Esophagus squamous epithelium (tissue), 5 donors: ENCODE measurements at places on chromosomes 2 and 18.

DNA sequence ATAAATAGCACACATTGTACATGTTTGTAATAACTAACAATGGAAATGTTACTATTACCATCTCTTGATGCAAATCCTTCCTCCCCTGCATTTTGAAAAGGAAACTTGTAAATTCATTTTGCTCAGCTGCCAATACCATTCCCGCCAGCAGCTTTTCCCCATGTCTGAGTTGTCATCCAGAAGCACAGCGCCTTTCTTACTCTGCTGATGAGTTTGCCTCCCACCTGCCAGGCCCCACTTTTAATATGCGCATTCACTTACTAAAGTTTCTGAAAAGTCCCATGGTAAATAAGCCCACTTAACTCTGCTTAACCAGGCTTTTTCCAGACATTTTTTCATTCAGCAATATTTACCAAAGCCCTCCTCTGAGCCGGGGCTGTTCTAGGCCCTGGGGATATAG lies 3.9 kb downstream of the CHST10 start:
- DNase-seq, result no peak
- H3K27me3 ChIP-seq, result peaks cover 6% of the 10 kb centered on the region
- H3K4me3 ChIP-seq, result no peak overlapping the region
- H3K27ac ChIP-seq, result no peak overlapping the region
- no peaks in the 10 kb centered on the region for H3K36me3 ChIP-seq
- H3K4me1 ChIP-seq, result peaks cover 27% of the 10 kb centered on the region

- no peak overlapping the region for H3K4me3 ChIP-seq
- no peaks in the 10 kb centered on the region for H3K27me3 ChIP-seq
- no peaks in the 10 kb centered on the region for H3K4me1 ChIP-seq
- DNase-seq, result no peak
- H3K36me3 ChIP-seq, result no peaks in the 10 kb centered on the region
These were observed 9.6 kb upstream of the SCN9A start for GRCh38 chr2:166385313-166385712.

GRCh38 chr18:508835-509234 lies 8.3 kb upstream of the COLEC12 start:
- H3K36me3 ChIP-seq, result no peaks in the 10 kb centered on the region
- no peaks in the 10 kb centered on the region for H3K4me1 ChIP-seq
- no peak for DNase-seq

DNA sequence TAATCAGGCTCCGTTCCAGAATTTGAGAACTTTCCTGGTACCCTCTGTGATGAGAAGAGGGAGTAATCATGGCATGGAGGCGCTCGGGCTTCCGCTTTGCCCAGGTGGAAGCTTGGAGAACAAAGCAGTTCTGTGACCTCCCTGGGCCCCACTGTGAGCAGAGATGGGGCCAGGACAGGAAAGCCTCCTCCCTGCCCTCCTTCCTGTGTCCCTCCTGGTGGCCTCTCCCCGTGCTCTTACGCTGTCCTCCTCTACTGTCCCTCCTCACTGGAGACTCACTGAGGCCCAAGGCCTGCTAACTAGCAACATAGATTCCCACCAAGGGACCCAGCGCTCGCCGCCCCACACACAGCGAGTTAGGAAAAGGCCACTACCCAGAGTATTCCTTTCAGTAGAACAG lies 119.8 kb downstream of the MAPK4 start:
- no peaks in the 10 kb centered on the region for H3K4me1 ChIP-seq
- no peak for DNase-seq
- H3K36me3 ChIP-seq, result no peaks in the 10 kb centered on the region
- H3K27ac ChIP-seq, result no peak overlapping the region

- H3K27me3 ChIP-seq, result no peaks in the 10 kb centered on the region
- H3K36me3 ChIP-seq, result peaks cover 88% of the 10 kb centered on the region
- no peak for DNase-seq
- no peak overlapping the region for H3K27ac ChIP-seq
These were observed 53.8 kb downstream of the LRPPRC start for GRCh38 chr2:43941966-43942365.

- no peak overlapping the region for H3K27ac ChIP-seq
- no peaks in the 10 kb centered on the region for H3K4me1 ChIP-seq
- H3K27me3 ChIP-seq, result no peaks in the 10 kb centered on the region
- no peak for DNase-seq
These were observed 187.7 kb downstream of the IRS1 start for GRCh38 chr2:226611944-226612318.

DNA sequence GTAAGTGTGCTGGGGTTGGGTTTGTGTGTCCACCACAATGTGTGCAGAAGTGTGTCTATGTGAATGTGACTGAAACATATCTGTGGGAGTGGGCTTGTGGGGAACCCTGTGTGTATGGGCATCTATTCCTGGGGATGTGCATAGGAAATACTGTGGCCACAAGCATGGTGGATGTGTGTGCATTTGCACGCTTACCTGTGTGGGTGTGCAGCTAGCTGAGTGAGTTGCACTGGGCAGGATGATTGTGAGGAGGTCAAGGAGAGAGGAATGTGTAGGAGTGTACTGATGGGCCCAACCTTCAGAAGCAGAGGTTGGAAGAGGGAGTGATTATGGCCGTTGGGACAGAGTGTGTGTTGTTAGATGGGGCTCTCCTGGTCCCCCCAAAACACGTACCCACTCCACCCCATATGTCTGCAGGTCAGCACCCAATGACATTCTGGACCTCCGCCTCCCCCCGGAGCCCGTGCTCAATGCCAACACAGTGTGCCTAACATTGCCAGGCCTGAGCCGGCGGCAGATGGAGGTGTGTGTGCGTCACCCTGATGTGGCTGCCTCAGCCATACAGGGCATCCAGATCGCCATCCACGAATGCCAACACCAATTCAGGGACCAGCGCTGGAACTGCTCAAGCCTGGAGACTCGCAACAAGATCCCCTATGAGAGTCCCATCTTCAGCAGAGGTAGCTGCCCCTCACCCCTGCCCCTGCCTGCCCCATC lies 1.2 kb downstream of the WNT10A start:
- H3K4me3 ChIP-seq, result peak overlapping the region; percentile 68
- no peak for DNase-seq
- peaks cover 99% of the 10 kb centered on the region for H3K27me3 ChIP-seq
- no peaks in the 10 kb centered on the region for H3K36me3 ChIP-seq
- peaks cover 84% of the 10 kb centered on the region for H3K4me1 ChIP-seq

DNA sequence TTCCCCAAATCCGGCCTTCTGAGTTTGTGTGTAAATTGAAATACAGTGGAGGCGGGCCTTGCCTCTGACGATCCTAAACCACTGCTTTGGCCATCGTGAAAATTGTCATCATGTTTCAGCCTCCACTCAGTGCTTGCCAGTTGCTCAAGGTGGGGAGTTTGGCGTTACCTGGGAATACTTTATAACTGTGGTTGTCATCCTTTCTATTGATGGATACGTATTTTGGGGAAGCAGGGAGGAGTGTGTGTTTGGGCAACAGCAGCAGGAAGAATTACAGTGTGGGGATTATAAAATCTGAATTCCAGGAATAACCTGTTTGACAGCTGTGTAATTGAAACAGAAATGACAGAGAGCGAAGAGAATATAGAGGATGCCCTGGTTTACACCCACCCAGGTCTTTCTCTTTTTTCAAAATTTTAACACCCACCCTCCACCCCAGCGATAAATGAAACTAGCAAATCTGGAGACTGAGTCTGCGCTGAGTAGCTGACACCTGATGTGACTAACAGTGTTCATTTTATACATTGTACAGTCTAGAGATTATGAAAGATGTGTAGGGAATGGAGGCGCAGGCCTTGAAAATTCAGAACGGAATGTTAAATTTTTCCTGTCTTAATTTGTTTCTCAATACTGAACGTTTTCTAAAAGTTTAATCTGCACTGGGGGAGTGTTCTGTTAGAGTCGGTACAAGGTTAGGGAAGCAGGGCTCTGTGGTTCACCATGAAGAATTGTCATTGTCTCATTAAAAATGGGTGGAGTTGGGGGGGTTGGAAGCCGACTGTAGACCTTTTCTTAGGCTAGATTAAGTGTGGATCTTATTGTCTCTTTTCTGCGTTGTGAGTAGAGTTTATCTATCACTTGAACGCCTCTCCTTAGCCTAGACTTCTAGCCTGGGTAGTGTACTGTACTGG lies 1.6 kb downstream of the MAP4K4 start:
- H3K4me1 ChIP-seq, result peaks cover 15% of the 10 kb centered on the region
- no peak for DNase-seq
- H3K4me3 ChIP-seq, result peak overlapping the region; percentile 52
- no peaks in the 10 kb centered on the region for H3K27me3 ChIP-seq
